ENCODE measurements at places on chromosomes 3 and 15.
A peak's percentile ranks its signal among the peaks of the same experiment; 100 is the strongest.

DNA sequence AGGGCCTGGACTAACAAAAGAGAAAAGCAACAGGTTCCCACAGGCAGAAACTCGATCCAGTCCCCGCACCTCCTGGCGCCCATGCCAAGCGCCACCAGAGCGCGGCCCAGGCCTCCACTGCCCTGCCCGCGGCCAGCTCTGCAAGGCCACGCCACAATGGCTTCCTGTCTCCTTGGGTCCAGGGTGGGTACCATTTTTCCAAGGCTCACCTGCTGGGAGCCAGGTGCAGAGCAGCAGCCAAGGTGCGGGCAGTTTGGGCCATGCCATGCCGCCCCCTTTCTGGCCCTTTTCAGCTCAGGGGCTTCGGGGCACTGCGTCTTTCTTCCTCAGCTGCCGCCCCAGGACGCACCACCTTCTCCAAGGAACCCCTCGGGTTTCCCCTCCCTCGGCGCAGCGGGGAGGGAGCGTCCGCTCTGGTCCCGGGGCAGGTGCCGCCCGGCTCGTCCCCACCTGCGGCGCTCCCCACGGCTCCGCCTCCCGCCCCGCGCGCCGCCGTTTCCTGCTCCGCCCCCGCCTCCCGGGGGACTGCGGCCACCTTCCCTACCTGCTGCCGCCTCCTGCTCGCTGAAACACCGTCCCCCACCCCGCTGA is at the start of gene ILDR1:
Gene ILDR1, minus strand, starts transcription at position 437 of the 591 bp plus-strand sequence. Its CDS starts 170 bp downstream, at position 267.
- no peak for DNase-seq

DNA sequence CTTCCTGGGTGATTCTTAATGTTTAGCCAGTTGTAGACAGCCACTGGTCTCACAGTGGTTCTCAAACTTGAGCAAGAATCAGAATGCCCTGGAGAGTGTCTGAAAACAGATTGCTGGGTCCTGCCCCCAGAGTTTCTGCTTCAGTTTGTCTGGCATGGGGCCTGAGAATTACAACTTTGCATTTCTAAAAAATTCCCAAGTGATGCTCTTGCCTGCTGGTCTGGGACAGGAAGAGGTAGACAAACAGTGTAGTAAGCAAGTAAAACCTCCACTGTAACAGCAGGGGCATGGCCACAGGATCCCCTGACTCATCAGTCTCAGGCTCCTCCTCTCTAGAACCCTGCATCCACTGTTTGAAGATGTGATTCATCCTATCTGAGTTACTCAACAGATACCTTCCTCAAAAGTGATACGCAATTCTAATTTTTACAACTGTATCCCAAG is 36.5 kb downstream of the DZIP1L start:
- DNase-seq = peak; percentile 71

- DNase-seq = no peak
Measured at GRCh38 chr3:45223889-45224727, 2.0 kb downstream of the TMEM158 start.

DNA sequence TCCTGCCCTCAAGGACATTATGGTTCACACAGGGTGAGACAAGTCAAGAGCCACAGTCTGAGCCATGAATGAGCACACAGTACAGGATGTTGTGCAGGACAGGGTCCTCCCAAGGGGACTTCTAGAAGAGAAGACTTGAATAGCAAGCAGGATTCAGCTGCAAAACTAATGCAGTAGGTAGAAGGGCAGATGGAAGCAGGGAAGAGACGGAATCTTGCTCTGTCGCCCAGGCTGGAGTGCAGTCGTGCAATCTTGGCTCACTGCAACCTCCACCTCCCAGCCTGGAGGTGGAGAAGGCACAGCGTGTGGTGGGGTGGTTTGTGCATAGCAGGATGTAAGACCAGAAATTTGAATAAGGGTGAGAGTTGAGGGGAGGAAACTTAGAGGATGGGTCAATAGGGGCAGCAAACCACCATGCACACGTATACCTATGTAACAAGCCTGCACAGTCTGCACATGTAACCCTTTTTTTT is 8.0 kb downstream of the BCL2L10 start:
- DNase-seq = no peak

GRCh38 chr3:137249311-137249940 is 291.6 kb downstream of the IL20RB start:
- DNase-seq = no peak

DNA sequence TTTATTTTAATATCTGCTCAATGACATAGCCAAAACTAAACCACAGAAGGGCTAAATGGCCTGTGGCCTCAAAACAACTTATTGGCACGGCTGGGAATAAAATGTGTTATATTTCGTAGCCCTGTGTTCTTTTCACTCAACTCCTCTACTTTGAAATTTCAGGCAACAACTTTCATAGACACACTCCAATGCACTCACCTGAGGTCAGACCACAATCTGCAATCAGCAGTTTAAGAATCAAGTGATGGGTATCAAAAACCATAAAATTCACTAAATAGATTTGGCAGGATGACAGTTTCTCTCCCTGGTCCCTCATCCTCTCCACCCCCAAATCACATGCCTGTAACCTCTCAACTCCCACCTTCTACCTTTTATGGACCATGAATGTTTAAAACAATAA is 2.0 kb upstream of the CD200R1 start:
- no peak for DNase-seq

GRCh38 chr3:62363275-62363674 is 10.1 kb downstream of the FEZF2 start:
- DNase-seq = no peak

DNA sequence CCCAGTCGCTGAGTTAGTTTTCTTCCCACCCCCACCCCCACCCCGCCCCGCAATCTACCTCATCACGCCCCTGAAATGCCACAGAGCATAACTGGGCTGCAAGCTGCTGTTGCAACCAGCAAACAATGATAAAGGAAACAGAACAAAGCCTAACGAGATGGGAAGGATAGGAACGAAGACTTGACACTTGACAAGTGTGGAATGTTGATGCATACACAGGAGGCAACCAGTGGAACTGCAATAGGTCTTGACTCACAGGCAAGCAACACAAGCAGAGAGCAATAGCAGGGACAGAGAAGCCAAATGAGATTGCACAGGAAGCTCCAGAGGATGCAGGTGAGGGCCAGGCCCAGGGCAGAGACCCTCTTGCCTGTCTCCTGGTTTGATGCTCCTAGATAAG is 225.9 kb downstream of the IGSF11 start:
- no peak for DNase-seq

- DNase-seq = no peak
Measured at GRCh38 chr15:80162059-80162554, 9.3 kb downstream of the FAH start.

DNA sequence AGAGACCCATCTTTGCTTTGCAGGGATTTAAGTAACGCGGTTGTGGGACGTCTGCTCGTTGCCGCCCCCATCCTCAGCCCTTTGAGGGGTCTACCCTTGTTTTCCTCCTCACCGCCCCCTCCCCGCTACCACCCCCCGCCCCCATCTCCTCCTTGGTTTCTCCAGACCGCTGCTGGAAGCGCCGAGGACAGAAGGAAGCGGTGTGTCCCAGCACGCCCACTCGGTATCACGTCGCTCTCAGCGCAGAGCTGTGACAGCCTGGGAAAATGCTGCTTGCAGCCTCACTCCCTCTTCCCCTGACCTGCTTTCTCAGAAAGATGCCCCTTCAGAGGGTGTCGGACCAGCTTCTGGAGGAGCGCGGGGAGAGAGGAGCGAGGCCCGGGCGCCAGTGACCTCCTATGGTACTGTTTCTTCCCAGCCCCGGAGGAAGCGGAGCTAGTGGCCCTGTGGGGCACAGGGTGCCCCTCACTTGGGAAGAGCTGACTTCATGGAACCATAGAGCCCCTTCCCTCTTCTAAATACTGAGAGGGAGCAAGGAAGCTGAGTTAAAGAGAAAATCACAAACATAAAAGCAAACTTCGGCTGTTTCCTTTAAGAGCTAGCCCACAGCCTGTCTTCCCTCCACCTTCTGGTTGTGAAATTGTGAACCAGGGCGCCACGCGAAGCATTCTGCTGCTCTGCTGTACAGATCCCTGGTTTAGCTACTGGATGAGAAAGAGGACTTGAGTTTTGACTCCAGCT is 698 bp downstream of the IL1RAP start:
- no peak for DNase-seq

DNA sequence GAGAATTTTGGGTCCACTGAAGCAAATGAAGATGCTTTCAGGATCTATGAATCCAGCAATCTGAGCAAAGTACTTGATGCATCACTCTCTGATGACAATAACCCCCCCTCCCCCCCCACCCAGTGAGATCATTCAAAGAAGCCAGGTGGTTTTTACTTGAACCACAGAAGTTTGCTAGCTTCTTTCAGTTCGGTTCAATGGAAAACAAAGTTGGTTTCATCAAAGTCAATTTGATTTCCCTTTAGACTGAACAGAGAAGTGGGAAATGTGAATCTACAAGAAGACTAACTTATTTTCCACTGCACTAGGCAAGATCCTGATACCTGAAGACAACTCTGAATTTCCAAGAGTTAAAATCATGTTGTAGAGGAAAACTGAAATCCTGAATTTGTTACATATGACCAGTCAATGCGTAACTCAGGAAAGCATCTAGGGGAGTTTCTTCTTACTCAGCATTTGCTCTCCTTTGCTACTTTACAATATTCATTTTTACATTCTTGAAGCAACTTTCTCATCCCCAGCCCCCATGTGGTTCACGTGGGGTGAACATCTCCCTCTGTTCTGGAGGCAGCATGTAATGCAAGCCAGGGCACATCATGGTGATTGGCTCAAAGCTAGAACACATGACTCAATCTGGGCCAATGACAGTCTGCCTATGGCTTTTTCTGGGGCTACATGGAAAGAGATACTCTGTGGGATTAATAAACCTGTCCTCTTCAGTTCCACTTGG is 572.6 kb downstream of the FOXP1 start:
- no peak for DNase-seq

DNA sequence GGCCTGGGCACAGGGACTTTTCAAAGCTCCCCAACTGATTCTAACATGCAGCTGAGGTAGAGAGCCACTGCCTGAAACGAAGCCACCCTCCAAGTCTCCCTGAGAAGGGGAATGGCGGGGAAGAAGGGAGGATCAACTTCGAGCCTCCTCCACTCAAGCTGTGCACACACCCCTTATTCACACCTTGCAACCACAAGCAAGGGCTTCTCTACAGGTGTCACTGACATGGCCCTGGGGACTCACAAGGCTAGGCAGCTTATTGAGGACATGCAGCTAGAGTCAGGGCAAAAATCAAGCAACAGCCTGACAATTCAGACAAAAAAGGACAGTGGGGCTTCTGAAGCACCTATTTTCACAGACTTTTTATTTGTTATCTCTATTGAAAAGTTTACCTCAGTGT is 85.2 kb downstream of the SNRK start:
- no peak for DNase-seq

- no peak for DNase-seq
Measured at GRCh38 chr3:3991598-3991997, 192.4 kb downstream of the LRRN1 start.

GRCh38 chr3:37559461-37559860 is 302.2 kb upstream of the CTDSPL start:
- no peak for DNase-seq

DNA sequence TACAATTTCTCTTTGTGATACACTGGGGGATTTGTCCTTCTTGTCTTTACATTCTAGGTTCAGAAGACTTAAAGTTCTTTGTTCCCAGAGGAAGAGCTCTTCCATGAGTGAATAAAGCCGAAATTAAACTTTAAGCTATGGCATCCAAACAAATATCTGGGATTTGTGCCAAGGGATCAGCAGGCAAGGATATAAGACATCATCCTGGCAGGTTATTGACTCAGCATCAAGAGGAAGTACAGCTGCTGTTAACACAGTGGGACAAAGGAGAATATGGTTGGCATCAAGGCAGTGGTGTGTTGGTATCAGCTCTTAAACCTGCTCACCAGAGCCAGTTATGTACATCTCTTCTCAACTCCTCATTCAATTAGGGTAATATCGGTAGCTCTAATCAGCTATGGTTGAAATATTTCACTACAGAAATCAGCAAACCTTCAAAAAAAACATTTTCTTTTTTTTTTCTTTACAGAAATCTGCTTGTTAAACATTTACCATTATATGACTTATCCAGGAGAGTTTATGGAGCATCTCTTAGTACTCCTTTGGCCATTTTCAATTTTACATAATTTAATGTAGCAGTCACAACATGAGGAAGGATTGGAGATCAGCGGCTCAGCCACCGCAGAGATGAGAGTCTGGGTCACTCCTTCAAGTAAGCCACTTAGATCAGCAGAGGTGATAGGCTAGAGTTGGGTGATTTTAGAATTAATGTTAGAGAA is 1198.6 kb upstream of the EPHA6 start:
- DNase-seq = peak; percentile 43

DNA sequence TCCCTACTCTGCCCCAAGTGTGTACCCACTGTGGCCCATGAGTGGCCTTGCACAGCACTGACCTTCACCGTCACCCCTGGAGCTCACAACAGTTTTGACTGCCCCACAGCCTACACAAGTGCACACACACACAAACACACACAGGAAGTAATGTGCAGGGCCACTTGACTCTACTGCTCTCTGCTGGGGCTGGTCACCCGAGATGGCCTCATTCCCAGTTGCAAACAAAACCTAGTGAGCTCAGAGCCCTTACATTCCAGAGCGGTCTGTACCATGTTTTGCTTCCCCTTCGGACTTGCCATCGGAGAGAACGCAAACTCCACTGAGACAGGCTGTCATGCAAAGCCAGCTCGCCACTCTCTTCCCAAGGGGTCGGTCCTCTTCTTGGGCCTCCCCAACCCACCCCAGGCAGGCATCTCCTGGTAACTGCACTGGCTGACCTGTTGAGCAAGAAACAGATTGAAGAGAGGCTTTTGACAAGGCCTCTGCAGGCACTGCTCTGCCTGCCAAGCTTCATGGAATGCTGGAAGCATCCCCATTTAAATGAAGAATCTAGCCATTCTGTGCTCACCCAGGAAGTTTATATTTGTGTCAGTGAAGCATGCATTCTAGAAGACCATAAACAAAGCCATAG is 232.0 kb upstream of the IGF1R start:
- DNase-seq = no peak

DNA sequence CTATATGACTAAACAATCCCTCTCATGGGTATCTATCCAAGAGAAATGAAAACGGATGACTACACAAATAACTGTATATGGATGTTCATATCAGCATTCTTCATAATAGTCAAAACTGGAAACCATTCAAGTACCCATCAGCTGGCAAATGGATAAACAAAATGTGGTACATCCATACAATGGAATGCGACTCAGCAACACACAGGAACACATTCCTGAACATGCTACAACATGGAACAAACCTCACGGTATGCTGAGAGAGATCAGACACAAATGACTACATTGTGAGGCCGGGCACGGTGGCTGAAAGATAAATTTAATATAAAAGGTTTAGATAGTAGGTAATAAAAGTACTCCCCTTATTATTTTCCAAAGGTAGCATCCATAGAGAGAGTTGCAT is 42.6 kb downstream of the CCR4 start:
- no peak for DNase-seq

- no peak for DNase-seq
Measured at GRCh38 chr15:66523926-66524325, 18.8 kb downstream of the ZWILCH start.

- DNase-seq = no peak
Measured at GRCh38 chr3:48238531-48239085, 2.3 kb upstream of the ZNF589 start.

GRCh38 chr15:89669309-89669865 is 9.8 kb downstream of the PLIN1 start:
- DNase-seq = no peak

GRCh38 chr3:119579366-119580066 is at the start of gene ADPRH:
TSS of gene ADPRH (plus strand) at chr3:119579492. CDS start at chr3:119582170, 2,678 bp downstream.
- no peak for DNase-seq
